AML-193 (cell line): ENCODE measurements at places on chromosomes 1 and 21.
A peak's percentile ranks its signal among the peaks of the same experiment; 100 is the strongest.

DNA sequence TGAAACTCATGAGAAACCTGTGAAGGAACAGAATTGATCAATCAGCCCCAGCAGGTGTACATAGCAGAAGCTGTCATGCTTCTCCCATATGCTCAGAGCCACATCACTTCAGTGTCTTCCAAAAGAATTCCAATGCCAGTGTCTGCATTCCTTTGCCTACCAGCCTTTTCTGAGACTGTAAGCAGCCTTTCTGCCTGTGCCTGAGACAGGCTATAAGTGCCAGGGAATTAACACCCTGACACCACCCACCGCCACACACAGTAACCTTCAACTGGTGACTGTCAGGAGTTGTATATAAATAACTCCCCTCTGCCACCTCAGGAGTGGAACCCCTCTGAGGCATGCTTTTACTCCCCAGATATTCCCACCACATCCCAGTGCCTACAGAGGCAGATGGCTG, 38.1 kb upstream of the SLAMF9 start:
- no peak for DNase-seq

DNA sequence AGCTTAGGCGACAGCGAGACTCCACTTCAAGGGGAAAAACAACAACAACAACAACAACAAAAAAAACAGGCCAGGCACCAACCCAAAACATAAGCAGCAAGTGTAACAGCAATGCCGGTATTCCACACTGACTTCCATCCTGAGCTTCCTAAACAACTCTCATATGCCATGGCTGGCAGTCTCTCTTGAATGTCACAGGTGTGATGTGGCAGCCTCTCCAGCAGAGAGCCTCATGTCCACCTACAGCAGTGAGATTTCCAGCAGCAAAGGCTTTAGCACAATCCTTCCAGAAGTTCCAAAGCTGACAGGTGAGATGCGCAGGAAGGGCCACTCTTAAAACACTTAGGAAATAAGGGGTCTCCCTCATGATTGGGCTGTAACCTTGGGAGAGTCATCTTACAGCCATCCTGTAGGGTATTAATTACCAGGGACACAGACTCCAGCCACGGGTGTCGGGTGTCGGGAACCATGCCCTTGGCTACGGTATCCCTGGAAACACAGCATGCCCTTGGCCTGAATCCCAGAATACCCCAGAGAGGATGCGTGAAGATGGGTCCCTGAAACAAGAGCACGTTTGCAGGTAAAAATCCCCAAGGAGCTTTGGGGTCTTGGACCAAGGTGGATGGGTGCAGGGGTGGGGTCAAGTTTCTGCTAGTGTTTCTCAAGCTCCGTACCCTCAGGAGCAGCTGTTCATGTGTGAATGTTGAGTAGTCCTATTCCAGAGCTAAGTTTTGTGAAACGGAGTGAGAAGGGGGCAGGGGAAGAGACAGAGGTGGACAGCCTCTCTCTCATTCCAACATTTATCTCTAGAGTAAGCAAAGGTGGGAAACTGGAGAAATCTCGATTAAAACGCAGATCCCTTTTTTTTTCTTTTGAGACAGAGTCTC, 31.4 kb downstream of the CLSTN1 start:
- DNase-seq: no peak

GRCh38 chr1:27575840-27576331, 28.1 kb downstream of the AHDC1 start:
- no peak for DNase-seq

GRCh38 chr1:38123356-38124135, 77.0 kb upstream of the POU3F1 start:
- DNase-seq: no peak

- no peak for DNase-seq
These were observed 224.0 kb downstream of the FGGY start for GRCh38 chr1:59520827-59521418.

DNA sequence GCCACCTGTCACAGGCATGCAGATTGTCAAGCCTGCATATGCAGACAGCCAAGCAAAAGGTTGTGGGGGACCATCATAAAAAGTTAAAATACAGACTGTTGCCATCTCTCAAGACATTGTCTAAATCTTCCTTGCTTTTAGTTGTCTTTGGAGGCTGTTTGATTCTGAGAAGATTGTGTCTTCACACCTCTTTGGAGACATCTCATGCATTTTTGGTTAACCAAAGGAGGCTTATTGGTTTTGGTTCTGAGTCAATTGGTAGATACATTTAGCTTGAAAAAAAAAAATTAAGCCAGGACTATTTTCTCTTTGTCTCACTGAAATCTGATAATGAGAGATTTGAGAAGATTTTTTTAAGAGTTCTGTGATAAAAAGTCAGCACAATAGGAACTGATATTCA, 217.6 kb downstream of the LYPLAL1 start:
- DNase-seq: no peak

DNA sequence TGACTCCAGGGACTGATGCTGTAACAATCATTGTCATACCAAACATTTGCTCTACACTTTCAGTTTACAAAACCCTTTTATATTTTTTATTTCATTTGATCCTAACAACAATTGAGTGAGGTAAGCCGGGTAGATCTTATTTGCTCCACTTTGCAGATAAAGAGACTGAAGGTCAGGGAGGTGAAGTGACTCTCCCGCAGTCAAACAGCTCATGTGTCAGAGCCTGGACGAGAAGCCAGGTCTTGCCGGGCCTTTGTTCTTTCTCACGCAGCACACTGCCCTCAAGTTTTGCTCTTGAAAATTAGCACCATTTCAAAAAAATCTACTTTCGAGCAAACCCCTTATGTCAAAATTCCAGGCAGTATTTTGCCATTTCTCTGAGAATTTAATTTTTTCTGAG, 65.2 kb downstream of the CD247 start:
- no peak for DNase-seq

GRCh38 chr1:86567878-86568277, 21.0 kb downstream of the CLCA4 start:
- DNase-seq: no peak

- DNase-seq: no peak
These were observed 14.4 kb upstream of the POU2F1 start for GRCh38 chr1:167206166-167206835.

DNA sequence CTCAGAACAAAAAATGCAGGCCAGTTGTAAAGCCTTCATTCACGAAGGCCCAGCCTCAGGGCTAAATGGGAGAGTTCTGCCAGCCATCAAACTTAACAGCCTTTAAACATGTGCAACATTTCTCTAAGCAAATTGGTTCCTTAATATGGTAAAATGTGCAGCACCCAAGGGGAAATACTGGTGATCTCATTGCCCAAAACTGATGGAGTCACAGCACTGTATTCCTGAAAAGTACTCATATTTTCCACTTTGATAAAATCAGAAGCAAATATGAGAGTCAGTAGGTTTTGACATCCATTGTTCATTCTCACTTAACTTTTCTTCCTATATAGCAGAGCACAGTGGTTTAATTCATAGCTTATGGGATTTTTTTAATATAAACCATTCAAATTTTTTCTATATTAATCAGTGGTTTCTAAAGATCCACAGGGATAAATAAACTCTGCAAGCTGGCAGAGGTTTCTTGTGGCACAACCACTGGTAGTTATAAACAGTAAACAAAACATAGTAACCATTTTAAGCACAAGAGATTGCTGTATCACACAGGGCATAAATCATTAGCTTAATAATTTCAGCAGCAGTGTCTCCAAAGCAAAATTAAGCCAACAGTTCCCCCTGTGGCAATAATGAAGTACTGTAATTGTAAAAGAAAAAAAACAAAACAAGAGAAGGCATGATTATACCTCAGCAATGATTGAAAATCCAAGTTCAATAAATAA, 106.9 kb upstream of the LYPLAL1 start:
- peak; percentile 28 for DNase-seq

- no peak for DNase-seq
These were observed 22.3 kb downstream of the ZBTB40 start for GRCh38 chr1:22473952-22474351.

GRCh38 chr1:117665556-117666270, 59.9 kb downstream of the TENT5C start:
- no peak for DNase-seq

- no peak for DNase-seq
These were observed 1244.1 kb upstream of the ADGRL4 start for GRCh38 chr1:80250573-80251168.

DNA sequence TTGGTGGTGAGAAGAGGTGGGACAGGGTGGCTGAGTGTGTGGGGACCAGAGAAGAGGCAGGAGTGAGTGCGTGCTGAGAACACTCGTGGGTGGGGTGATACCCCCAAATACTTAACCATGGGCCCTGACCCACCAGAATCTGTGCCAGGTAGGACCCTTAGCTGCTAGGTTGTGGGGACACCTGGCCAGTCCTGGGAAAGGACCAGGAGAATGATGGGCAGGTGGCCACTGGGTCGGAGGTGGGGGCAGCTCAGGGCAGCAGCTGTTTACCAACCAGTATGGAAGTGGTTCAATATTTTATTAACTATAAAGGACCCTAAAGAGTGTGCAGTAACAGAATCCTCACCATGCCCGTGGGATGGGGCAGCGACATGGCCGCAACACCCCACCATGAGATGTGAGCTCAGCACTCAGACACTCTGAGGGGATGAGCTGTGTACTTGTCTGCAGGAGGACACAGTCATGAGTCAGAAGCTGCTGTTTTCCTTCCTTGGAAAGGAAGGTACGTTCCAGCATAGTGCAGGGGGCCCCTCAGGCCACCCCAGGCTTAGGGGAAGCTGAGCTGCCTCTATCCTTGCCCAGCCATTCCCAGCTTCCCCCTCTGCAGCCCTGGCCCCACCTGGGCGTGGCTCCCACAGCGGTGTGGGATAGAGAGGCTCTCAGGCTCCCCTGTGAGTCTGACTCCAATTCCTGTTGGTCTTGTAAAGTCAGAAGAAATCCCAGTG, 25.4 kb downstream of the TEX35 start:
- no peak for DNase-seq

DNA sequence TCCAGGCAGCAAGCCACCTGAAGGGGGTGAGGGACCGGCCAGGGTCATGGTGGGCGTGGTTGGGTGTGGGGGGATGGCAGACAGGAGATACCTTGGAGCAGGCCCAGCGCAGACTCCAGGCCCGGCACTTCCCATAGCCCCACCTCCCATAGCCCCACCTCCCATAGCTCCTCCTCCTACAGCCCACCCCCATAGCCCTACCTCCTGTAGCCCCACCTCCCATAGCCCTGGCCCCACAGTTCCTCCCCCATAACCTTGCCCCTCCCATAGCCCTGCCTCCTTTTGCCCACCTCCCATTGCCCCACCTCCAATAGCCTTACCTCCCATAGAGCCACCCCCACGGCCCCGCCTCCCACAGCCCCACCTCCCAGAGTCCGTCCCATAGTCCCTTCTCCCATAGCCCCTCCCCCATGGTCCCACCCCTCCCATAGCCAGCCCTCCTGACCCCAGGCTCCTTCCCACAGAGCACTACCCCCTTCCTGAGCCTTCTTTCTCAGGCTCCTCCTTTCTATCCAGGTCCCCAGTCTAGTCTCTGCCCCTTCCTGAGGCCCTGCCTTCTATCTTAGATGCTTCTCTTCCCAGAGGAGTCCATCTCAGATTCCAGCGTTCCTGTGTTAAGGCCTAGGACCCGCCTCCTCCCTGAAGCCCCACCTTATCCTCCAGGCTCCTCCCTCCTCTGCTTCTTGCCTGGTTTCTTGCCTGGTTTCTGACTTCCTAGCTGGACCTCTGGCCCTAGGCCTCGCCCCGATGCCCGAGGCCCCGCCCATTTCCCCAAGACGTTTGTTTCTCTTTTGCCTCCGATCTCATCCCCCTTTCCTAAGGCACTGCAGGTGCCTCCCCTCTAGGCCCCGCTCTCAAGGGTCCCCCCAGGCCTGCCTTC, 46.8 kb downstream of the PTPRU start:
- no peak for DNase-seq

DNA sequence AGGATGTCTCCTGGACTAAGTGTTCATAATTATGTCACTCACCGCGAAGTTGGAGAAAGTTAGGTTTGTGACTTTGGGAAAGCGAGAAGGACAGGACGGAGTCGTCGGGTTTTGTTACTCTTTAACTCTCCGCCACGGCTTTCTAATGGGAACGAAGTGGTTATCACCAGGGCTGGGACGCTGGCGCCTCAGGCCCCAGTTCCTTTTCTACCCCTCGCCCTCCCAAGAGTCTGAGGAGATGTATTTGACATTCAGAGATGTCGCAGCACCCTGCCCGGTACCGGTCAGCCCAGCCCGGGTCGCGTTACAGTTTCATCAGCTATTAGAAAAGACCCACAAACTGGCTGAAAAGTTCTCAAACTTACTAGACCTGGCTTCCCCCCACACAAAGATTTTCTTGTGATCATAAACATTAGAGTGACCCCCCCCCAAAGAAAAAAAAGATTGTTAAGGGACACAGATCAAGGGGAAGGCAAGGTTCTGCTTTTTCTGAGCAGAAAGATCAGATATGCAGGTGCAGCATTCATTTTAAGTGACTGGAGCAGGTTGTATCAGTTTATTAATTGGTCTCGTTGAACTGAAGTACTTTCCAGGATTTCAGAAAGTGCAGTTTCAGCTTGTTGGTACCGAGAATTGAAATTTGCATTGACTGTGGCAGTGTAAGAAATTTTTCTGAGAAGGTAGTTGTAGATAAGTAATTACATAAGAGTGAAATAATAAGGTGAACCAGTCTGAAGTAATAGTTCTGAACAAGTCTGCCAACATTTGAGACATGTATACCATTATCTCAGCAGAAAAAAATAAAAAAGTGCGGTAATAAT, 859 bp upstream of the ZBTB18 start:
- no peak for DNase-seq

DNA sequence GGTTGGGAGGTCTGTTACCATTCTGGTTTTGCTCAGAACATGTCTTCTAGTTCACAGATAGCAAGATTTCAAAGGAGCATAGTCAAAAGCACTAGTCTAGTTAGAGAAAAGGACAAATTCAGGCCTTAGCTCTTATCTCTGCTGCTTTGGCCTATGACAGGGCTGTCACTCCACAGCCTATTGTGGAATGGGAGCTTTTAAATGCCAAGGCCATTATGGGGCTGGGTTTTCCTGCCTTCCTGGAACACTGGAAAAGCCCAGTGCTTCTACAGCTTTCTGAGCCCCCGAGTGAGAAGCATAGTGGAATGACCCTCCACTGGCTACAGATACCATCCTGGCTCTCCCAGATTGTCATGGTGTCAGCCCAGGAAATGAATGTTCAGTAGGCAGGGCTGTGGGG, 9.3 kb downstream of the MTFR1L start:
- DNase-seq: no peak

- DNase-seq: no peak
These were observed at the start of gene FNBP1L for GRCh38 chr1:93447481-93448291. FNBP1L (plus strand) TSS chr1:93448118; CDS start chr1:93448282, 164 bp downstream.

- DNase-seq: no peak
These were observed 70.6 kb downstream of the RGS2 start for GRCh38 chr1:192879406-192879805.

- no peak for DNase-seq
These were observed 596.4 kb upstream of the ZRANB2 start for GRCh38 chr1:71676979-71677925.

DNA sequence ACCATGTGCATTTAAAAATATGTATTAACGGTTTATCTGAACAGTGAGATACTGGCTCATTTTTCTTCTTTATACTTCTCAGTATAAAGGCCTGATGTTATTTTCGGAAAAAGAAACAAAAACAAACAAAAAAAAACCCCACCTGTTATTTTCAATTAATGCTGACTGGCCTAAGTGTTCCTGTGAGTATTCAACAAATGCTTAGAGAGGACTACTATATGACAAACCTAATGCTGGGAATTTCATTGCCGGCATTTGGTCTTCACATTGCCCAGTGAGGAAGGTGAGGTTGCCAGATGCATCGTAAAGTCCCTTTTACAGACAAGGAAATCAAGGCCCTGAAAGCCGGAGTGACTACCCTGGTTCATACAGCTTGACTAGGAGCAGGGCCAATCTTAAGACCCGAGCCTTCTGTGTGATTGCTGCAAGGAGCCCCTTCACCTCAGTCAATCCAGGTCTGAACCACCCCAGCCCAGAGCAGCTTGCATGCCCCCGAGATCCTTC, 599 bp downstream of the MRPL24 start:
- no peak for DNase-seq

GRCh38 chr21:26887251-26887650, 42.0 kb upstream of the ADAMTS1 start:
- DNase-seq: no peak
